ENCODE measurements at places on chromosomes 6 and 20.

DNA sequence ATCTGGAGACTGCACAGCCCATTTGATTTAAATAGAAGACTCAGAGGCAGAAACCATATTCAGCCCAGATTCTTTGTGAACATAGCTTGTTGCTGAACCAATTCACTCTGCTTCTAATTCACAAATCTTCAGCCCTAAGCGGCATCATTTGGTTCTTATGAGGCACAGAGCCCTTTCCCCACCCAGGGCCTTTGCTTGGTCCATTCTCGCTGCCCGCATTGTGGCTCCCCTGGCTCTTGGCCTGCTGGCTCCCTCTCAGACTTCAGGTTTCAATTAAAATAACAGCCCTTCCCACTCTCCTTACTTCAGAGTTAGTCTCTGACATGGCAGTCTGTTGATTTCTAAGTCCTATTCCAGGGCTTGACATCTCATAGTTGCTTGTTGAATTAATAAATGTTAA, 9.4 kb upstream of the TMEM14A start:
- no peak for DNase-seq

- peak; percentile 70 for DNase-seq
Measured at GRCh38 chr6:108497883-108498282, 62.8 kb upstream of the FOXO3 start.

GRCh38 chr6:18473755-18474154, 86.6 kb downstream of the RNF144B start:
- DNase-seq, result no peak

DNA sequence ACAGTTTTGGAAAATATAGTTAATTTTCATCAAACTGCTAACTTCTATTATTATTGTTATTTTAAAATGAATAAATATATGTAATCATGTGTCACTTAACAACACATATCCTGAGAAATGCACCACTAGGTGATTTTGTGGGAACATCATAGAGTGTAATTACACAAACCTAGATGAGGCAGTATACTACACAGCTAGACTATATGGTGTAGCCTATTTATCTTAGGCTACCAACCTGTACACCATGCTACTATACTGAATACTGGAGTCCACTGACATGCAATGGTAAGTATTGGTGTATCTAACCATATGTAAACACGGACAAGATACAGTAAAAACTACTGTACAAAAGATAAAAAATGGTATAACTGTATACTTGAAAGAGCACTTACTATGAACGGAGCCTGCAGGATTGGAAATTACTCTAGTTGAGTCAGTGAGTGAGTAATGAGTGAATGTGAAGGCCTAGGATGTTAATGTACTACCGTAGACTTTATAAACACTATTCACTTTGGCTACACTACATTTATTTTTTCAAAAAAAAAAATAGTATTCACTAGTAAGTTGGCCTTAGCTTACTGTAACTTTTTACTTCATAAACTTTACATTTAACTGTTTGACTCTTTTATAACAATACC, 72.4 kb downstream of the ASCC3 start:
- no peak for DNase-seq

DNA sequence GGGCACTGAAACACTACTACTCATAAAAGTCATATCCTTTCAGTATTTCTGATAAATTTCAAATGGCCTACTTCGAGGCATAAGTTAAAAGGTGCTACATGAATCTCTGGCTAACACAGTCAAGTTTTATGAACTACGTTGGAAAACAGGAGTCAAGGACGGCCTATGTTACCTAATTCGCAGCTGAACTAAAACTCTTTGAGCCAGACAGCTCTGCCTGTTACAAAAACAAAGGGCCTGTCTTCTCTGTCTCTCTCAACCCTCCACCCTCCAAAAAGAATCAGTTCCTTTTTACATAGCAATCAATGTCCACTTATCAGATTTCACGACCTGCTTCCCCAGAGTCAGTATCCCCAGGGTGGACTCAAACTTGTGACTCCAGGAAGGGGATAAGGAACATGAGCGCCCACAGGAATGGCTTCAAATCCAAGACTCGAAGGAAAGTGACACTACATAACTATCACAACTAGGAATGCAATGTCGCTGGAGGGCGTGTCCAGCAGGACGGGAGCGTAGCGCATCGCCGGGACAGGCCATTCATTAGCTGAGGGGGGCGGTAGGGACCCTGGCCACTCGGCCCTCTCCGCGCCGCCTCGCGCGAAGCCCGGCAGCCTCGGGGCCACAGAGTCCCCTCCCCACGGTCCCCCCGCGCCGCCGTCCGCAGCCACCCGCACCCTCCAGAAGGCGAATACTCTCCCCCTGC, 591 bp downstream of the IBTK start:
- DNase-seq, result peak; percentile 86

- no peak for DNase-seq
Measured at GRCh38 chr6:106568530-106568929, 60.8 kb downstream of the RTN4IP1 start.

DNA sequence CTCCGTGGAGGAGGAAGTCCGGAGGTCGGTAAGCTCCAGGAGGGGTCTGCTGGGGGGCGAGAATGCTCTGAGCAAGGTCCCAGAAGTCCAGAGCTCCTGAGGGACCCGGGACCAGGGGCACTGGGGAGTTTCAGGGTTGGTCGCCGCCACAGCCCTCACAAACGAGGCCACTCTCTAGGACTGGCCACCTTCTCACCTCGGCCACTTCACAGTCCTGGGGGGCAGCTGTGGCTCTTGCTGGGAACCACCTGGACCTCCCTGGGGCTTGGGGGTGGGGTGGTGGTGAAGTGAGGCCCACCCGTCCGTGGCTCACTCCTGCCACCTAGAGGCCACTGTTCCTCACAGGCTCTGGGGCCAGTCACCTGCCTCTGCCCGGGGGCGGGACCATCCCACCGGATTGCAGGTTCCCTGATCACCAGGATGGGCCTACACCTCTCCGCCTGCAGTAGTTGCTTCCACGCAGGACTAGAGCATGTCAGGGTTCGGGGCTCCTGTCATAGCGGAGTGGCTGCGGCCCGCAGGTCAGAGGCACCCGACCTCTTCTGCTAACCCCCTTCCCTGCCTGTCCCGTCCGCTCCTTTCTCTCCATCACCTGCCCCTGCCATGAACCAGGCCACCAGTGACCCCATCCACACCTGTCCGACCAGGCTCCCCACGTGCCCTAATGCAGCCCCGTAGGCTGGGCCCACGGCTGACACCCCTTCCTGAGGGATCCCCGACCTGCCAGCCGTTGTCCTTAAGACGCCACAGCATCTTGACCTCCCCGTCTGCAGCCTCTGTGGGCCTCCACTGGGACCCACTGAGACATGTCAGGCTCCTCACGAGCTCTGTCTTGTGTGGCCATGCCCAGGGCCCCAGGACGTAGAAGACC, 5.1 kb upstream of the TCEA2 start:
- DNase-seq, result peak; percentile 82

GRCh38 chr6:170497841-170498301, 55.2 kb downstream of the PSMB1 start:
- peak; percentile 45 for DNase-seq

- no peak for DNase-seq
Measured at GRCh38 chr6:140567466-140567865, 1193.0 kb upstream of the CITED2 start.

GRCh38 chr6:2998998-2999617, 586 bp upstream of the NQO2 start:
- peak; percentile 83 for DNase-seq

DNA sequence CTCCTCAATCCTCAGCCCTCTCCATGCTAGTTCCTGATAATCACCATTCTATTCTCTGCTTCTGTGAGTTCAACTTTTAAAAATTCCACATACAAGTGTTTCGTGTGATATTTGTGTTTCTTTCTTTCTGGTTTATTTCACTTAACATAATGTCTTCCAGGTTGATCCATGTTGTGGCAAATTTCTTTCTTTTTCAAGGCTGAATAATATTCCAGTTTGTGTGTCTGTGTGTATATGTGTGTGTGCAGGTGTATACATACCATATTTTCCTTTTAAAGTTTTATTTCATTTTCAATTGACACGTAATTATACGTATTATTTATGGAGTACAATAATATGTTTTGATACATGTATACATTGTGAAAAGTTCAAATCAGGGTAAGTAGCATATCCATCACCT, 19.8 kb upstream of the SF3B5 start:
- DNase-seq, result no peak

GRCh38 chr20:47139934-47140535, 216.5 kb downstream of the ZMYND8 start:
- DNase-seq, result no peak

DNA sequence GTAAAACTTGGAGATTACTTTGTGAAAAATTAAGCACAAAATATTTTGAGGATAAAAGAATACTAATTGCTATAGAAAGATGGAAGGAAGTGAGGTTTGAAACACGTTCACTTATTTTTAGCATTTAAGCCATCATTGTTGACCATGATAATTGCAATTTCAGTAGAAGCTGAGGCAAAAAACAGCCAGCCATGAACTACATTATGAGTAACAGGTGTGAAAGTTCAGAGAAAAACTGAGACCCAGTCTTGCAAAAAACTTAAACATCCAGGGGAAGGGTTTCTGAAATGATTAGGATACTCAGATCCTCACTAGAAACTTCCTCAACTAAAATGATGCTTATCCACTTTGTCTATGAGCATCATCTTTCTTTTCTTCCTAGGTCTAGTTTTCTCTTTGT, 619.4 kb downstream of the PHF3 start:
- no peak for DNase-seq

DNA sequence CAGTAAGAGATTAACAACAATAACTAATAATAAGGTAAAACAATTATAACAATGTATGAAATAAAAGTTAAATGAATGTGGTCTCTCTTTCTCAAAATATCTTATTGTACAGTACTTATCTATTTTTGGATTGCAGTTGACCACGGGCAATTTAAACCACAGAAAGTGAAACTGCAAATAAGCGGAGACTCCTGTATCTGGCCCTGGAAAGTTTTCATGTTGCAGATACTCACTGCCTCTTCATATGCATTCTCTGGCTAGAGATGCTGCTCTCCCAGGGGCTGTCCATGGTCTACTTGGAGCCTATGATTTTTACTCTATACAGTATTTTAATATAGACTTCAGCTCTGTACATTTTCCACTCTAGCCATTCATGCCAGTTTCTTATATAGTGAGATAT, 230.8 kb downstream of the FUT9 start:
- DNase-seq, result no peak

GRCh38 chr6:2659882-2660281, 90.8 kb downstream of the MYLK4 start:
- DNase-seq, result no peak

DNA sequence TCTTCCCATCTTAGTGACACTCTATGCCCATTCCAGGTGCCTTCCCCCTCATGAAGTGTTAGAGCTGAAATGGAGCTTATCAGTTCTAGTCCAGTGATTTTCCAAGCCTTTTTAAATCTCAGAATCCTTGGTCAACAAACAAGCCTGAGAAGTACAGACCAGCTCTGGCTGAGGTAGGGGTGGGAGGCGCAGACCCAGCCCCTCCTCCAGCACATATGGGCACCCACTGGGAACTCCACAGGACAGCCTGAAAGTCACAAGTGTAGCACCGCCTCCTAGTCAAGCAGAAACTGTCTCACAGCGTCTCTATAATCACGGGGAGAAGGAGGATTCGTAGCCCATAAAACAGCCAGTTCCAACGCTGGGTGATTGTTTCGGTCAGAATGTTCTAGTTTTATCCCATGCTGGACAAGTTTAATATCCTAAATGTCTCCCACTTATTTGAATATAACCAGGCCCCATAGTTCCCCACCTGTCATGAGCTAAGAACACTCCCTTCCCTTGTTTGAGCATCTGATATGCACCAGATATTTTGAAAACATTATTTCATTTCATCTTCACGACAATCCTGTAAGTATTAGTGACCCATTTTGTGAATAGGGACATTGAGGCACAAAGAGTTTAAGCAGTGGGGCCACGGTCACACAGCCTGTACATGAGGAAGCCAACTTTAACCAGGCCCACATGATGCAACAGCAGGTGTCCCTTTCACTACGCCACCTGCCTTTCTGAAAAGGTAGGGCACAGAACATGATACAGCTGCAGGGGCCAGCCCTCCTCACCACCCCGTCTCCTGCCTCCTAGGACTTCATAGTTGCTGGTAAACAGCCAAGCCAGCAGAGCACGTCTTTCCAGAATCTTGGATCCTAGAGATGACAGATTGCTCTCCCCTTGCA, 40.1 kb downstream of the TRAF3IP2 start:
- DNase-seq, result no peak

DNA sequence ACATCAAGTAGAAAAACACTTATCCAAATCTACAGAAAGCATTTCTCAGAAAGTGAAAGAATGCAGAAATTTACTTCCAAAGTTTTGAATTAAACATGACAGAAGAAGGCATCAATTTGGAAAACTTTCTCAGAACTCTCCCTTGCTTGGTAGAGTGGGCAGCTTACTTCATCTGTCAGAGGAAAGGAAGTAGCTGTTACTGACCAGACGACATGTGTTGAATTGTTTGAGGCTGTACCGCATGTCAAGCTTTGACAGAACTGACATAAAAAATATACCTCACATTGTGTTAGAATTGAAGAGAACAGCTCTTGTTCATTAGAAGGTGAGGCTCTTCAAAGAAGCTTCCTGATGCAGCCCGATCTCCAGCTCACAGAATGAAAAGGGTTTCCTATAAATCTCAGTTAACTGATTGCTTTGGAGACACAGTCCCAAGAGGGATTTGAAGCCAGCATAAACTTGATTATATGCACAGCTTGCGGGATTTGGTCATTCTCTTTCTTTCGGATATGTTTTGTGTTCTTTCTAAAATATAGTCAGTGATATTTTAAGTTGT, 190.7 kb downstream of the PLCB1 start:
- DNase-seq, result no peak

- no peak for DNase-seq
Measured at GRCh38 chr20:13681248-13682125, 42.8 kb upstream of the TASP1 start.

- DNase-seq, result no peak
Measured at GRCh38 chr6:4010689-4011090, 68.2 kb downstream of the FAM217A start.

DNA sequence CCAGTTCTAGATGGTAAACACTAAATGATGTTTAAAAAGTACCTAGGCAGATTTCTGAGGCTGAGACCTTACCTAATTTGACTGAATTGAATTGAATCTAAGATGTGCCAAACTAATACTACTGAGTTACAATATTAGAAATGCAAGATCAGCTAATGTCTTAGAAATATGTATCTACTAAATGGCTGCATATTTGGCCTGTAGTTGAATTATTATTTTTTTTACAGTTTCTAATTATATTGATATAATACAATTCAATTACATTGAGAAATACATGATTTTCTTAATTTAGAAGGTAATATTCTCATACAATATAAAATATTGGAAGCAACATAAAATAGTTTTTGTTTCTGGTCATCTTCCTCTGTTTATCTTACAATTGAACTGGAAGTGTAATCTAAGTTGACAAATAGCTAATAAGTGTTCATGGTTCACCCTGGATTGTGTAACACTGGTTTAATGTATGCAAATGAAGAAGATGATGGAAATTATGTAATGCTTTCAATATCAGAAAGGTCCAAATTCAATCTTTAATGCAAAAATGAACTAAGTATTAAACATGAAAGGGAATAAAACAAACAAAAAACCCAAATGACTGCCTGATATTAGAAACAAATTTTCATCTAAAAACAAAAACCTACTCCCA, 2.9 kb downstream of the MAP3K7 start:
- DNase-seq, result no peak

- DNase-seq, result no peak
Measured at GRCh38 chr6:168724669-168725570, 283.9 kb downstream of the SMOC2 start.

All from cardiac muscle cell (in vitro differentiated cells and primary cell).